ENCODE measurements at places on chromosomes 16 and 17. TPM values are rescaled to one million over a fixed set of nuclear protein-coding genes. Genes with fewer than 3 reads are reported as not detected.

PYY gene
- total RNA-seq, result not detected

SMIM22 gene
- total RNA-seq, result 69.1 TPM

IL32 gene
- 174 TPM for total RNA-seq

DNA sequence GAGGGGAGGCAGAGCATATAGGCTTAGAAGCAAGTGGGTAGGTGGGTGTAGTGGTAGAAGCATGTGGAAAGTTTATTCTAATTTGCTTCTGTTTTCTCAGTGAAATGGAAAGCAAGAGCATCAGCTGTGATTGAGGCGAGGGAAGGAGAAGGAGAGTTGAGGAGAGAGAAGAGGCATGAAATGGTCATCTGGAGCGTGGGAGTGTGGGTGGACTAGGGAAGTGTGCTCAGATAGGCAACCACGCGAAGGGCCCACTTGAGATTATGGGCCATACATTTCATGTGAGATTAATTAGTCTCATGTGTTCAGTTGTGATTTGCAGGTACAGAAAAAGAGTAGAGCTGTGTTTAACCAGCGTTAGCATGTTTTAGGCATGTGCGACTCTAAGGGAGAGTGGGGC is 20.8 kb upstream of the CDC6 start:
- no peak for DNase-seq

- no peak for DNase-seq
Observed at GRCh38 chr16:86643671-86644070, 65.3 kb downstream of the FOXL1 start.

GRCh38 chr17:59652119-59652518 is 32.4 kb downstream of the CLTC start:
- no peak for DNase-seq

DNA sequence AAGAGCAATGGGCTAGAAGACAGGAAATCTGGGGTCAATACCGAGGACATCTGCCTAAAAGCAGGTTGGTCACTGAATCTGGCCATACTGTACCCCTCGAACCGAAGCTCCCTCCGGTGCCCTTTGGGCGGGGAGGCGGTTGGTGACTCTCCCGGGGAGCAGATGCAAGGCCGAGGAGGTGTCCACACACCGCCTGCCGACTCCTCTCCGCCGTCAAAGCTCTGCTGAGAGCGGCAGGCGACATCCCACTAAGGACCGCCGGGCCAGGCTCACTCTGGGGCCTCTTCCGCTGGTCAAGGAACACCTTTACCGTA is 458 bp downstream of the ZNF200 start:
- DNase-seq, result no peak

DNA sequence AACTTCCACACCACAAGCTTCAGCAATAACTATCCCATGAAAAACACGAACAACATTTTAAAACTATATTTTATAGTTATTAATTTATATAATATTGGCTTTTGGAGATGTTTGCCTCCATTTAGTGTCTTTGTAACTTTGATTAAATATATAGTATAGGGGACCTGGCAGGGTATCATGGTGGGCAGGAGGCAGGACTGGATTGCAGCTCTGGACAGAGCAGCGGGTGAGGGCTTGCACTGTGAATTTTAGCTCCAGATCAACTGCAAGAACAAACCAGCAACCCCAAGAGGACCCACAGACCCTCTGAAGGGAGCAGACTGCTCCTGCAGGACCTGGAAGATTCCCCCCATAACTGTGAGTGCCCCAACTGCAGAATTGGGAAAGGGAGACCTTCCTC is 777.9 kb downstream of the KCNJ2 start:
- DNase-seq, result no peak

DNA sequence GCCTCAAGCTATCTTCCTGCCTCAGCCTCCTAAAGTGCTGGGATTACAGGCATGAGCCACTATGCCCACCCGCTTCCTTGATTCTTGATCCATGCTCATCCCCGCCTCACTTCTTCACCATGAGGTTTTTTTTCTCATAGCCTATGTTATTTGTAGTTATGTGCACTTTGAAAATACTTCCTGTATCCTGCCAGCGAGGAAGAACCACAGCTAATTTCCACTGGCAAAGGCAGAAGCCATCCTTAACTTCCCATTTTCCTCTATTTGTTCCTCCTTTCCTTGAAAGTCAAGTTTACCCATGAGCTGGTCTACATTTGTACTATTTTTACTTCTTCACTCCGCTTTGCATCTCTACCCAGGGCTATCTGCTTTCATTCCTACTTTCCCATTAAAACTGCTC is 189.7 kb upstream of the ZFHX3 start:
- no peak for DNase-seq

DNA sequence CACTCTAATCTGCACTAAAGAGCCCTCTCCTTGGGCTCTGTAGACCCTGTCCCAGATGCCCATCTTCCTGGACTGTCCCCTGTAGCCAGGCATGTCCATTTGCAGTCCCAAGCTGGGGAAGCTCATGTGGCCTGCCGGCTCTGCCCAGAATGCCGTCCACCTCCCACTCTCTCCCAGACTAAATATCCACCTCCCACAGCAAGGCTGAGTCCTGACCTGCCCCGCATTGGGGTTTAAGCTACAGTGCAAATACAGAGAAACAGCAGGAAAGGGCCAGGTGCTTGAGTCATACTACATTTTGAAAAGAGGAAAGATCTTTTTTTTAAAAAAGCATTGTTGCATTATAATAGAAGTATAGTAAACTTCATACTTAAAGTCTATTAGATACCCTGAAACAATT is 3.0 kb downstream of the ST6GALNAC2 start:
- DNase-seq, result no peak

DNA sequence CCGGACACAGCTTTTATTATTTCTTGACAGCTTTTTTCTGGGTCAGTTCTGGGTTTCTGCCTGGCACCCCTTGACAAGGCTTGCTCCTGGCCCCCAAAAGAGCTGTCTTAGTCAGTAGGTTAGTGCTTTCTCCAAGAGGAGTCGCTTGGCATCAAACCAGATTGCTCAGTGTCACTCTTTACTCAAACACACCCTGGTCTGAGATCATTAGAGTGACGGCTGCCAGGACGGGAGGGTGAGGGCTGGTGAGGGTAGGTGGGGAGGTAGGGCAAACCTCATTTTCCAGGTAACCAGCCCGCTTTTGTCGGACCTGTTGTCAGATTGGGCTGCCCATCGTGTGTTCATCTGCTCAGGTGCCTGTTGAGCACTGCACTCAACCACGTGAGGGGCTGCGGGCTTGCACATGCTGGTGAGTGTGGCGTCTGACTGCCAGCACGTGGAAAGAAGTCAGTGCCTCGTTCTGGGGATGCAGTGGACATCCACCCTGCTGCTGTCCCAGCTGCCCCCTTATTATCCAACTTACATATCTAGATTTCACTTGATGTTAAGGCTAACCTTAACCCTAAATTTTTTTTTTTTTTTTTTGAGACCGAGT is 12.4 kb downstream of the TMEM94 start:
- no peak for DNase-seq

- no peak for DNase-seq
Observed at GRCh38 chr17:66392783-66393437, 90.5 kb downstream of the PRKCA start.

Measured in pancreas (tissue), 10 donors.